ENCODE measurements at places on chromosomes 3 and 15. TPM values are rescaled to one million over a fixed set of nuclear protein-coding genes. Genes with fewer than 3 reads are reported as not detected.

GRCh38 chr15:72112116-72112515, 5.8 kb downstream of the MYO9A start:
- H3K4me3 ChIP-seq = no peak overlapping the region
- H3K27ac ChIP-seq = no peak overlapping the region
- no peaks in the 10 kb centered on the region for H3K36me3 ChIP-seq

DNA sequence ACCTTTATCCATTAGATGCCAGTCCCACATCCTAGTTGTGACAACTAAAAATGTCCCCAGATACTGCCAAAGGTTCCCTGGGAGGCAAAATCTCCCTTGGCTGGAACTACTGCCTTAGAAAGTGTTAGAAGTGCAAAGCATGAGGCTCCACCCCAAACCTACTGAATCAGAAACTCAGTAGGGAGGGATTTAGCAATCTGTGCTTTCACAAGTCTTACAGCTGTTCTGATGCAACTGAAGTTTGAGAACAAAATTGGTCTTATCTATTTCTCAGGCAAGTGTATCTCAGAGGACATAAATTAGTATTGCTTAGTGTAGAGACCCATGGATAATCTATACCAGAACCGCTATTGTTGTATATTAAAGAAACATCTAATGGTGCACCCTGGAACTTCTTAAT, 70.2 kb downstream of the CLDN1 start:
- H3K4me3 ChIP-seq = no peak overlapping the region
- H3K27ac ChIP-seq = no peak overlapping the region
- no peaks in the 10 kb centered on the region for H3K27me3 ChIP-seq

- no peak for DNase-seq
- H3K36me3 ChIP-seq = no peaks in the 10 kb centered on the region
- no peaks in the 10 kb centered on the region for H3K27me3 ChIP-seq
- no peak overlapping the region for H3K4me3 ChIP-seq
- H3K27ac ChIP-seq = no peak overlapping the region
- no peaks in the 10 kb centered on the region for H3K4me1 ChIP-seq
Measured at GRCh38 chr3:24937228-24937627, 442.6 kb upstream of the THRB start.

- no peaks in the 10 kb centered on the region for H3K4me1 ChIP-seq
- H3K4me3 ChIP-seq = no peak overlapping the region
- H3K36me3 ChIP-seq = no peaks in the 10 kb centered on the region
- no peaks in the 10 kb centered on the region for H3K27me3 ChIP-seq
- DNase-seq = no peak
- H3K27ac ChIP-seq = no peak overlapping the region
Measured at GRCh38 chr15:65525622-65526021, 4.6 kb upstream of the HACD3 start.

GRCh38 chr3:67635806-67636205, 18.6 kb downstream of the SUCLG2 start:
- no peak overlapping the region for H3K27ac ChIP-seq
- no peaks in the 10 kb centered on the region for H3K27me3 ChIP-seq
- no peak for DNase-seq
- H3K36me3 ChIP-seq = peaks cover 4% of the 10 kb centered on the region
- H3K4me3 ChIP-seq = no peak overlapping the region
- H3K4me1 ChIP-seq = no peaks in the 10 kb centered on the region

GRCh38 chr3:127749787-127750225, 72.5 kb downstream of the MGLL start:
- no peaks in the 10 kb centered on the region for H3K27me3 ChIP-seq
- H3K27ac ChIP-seq = peak overlapping the region; percentile 83
- peaks cover 32% of the 10 kb centered on the region for H3K4me1 ChIP-seq
- DNase-seq = no peak

DNA sequence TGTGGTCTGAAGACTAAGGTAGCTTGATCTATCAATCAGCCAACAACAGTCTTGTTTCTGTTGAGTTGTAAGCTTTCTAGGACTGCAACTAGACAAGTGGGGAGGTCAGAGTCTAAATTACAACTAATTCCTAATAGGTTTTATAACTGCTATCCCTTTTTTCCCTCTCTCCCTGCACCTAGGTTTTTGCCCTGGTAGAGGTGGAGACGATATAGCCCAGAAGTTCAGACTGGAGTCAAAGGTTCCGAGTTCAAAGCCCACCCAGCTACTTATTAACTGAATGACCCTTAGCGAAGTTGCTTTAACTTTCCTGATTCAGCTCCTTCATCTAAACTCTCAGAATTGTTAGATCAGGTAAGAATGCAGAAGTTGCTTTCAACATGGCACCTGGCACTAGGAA, 100.6 kb downstream of the IGF2BP2 start:
- H3K27ac ChIP-seq = no peak overlapping the region
- no peaks in the 10 kb centered on the region for H3K27me3 ChIP-seq
- no peak overlapping the region for H3K4me3 ChIP-seq
- H3K4me1 ChIP-seq = no peaks in the 10 kb centered on the region

DNA sequence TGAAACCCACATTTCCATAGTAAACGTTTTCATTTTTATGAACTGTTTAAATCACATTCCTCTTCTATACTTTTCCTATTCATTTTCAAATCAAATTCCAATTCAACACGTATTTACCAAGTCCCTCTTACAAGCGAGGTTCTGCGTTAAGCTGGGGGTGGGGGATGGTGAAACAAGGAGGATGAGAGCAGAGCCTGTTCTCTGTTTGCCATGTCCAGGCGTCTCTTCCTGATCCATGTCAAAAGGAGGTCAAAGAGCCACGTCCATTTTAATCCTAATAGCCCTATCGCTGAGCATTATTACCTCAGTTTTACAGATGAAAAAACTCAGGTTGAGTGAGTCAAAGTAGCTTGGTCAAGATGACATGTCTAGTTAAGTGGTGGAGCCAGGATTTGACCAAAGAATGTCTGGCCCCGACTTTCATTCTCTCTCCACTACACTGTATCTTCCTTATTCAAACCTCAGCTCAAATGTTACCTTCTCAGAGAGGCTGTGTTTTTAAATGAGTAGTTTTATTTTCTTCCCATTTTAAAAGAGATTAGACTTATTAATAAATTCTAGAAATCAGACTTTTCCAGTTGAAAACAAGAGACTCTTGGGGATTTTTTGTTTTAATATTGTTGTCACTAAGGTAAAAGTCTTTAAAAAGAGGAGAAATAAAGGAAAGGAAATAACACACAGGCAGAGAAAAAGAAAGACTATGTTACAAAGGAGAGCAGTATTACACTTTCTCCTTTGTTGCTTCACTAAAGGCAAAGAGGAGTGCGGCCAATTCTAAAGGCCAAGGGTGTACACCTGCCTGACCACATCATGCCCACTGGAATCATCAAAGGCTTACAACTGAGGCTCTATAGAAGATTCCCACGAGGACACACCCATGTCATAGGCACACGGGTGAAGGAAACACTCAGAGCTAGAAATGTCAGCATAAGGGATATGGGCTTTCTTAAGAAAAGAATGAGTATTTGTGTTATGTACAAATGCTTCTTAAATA, 42.4 kb downstream of the MYO5A start:
- no peaks in the 10 kb centered on the region for H3K36me3 ChIP-seq
- DNase-seq = no peak
- no peaks in the 10 kb centered on the region for H3K4me1 ChIP-seq
- H3K27me3 ChIP-seq = no peaks in the 10 kb centered on the region
- no peak overlapping the region for H3K27ac ChIP-seq
- H3K4me3 ChIP-seq = no peak overlapping the region

- H3K27ac ChIP-seq = no peak overlapping the region
- no peaks in the 10 kb centered on the region for H3K27me3 ChIP-seq
- DNase-seq = no peak
- no peaks in the 10 kb centered on the region for H3K36me3 ChIP-seq
Measured at GRCh38 chr15:83848315-83849050, 194.6 kb downstream of the ADAMTSL3 start.

Gene LMAN1L
- not detected for total RNA-seq

Gene MINDY2
- total RNA-seq = 38.1 TPM

Gene CCDC9B
- total RNA-seq = 22.8 TPM

Gene IGSF10
- total RNA-seq = 2.4 TPM
